ENCODE measurements at places on chromosomes 16 and 17.

- no peak for DNase-seq
Measured at GRCh38 chr16:72935896-72936295, 112.0 kb downstream of the ZFHX3 start.

DNA sequence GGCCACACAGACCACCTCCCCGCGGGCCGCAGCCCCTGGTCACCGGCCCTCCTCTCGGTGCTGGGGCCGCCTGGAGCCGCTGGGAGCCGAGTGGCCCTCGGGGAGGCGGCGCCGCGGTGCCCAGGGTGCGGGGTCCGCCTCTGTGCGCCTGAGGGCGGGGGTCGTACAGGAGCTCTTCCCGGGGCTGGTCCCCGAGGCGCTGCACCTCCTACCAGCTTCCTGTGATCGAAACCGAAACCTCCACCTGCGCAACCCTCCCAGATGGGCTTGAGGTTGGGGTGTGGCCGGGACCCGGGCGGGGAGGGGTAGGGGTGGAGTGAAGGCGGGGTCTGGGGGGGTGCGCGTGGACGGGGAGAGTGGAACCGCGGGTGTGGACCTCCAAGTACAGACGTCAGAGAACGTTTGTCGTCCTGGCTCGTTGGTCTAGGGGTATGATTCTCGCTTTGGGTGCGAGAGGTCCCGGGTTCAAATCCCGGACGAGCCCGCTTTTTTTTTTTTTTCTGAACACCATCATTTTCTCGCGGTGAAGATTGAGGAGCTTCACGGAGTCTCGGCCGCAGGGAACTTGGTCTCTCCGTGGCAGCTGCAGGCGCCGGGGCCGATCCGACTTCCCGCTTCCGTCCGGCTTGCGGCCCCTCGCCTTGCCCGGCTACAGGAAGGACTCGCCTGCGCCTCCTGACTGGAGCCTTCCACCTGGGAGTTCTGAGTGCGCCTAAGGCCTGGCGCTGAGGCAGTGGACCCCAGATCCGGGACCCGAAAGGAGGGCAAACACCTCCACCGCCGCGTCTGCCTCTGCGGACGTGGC is 23.9 kb downstream of the ZNF213 start:
- peak; percentile 91 for DNase-seq

GRCh38 chr16:49586466-49587450 is 213.2 kb downstream of the C16orf78 start:
- DNase-seq: no peak

GRCh38 chr17:65029605-65030336 is 26.8 kb downstream of the GNA13 start:
- DNase-seq: no peak

DNA sequence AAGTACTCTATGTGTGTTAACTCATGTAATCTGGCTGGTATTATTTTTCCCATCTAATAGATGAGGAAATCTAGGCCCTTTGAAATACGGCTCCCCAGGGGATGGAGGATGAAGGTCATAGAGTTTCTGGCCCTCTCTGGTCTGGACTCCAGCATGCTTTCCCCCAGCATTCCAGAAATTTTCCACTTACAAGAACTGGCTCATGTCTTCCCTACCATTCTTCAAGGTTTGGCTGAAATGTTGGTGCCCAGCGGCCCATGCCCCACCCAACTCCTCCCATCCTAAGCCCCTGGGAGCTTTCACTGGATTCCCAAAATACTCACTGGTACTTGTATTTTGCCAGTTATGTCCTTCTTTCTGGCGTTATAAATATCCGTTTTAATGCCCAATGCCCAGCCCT is 237.5 kb upstream of the NLRP1 start:
- no peak for DNase-seq

DNA sequence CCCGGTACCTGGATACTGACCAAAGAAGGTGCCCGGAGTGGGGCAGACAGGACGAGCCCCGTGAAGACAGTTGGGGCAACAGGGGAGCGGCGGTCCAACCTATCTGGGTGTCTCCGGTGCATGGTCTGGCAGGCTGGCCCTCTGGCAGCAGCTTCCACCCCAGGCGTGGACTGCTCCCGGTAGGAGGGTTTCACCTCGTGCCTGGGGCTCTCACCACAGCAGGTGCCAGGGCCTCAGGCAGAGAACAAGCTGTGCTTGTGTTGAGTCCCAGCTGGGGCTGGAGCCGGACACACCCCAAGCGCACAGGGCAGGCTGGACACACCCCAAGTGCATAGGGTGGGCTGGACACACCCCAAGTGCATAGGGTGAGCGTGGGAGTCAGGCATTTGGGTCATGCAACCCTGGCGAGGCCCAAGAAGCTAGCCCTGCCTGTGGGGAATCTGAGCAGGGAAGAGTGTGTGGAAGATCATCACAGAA is 1.5 kb upstream of the FBXL16 start:
- DNase-seq: no peak

DNA sequence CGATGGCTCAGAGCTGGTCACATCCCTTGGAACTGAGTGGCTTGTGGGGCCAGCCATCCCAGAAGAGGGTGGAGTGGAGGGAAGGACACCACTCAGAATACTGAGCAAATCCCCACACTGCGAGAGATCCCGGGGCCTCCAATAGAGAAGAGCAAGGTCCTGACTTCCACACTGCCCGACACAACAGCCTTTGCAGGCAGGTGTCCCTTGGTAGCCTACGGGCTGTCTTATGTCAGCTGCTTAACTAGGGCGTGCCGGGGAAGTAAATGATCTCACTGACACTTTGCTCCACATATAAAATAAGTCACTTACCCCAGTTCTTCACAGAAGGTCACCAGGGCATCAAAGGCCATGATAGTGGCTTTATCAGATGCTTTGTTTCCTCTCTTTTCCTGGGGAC is 16.1 kb downstream of the RECQL5 start:
- no peak for DNase-seq

DNA sequence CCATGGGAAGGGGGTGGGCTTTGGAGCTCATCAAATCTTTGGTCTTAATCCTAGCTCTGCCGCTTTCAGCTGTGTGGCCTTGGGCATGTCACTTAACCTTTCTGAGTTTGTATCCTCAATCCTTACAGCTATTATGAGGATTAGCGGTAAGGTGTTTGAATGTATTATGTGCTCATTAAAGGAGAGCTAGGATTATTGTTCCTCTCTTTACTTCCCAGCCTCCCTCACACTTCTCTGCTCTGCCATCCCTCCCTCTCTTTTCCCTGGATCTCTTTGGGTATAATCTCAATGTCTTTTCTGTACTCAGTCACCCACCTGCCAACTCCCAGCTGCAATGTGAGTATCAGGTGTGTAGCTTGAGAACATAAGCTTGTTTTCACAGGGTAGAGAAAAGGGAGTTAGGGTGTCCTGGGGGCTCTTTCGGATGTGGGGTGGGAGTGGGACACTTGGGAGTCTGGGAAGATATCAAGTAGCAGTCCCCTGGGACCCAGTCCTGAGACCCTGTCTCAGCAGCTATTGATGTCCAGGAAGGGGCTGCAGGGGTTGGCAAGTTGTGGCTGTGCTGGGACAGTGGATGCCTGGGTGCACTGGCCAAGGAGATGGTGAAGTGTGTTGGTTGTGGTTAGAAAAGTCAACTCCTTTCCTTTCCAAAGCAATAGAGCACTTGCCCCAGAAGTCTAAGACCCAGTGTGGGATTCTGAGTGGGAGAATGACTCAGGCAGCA is 1.8 kb downstream of the EFNB3 start:
- DNase-seq: no peak

- DNase-seq: no peak
Measured at GRCh38 chr16:75196836-75197235, 10.1 kb downstream of the CTRB2 start.

- no peak for DNase-seq
Measured at GRCh38 chr17:45339646-45340605, 23.1 kb upstream of the MAP3K14 start.

DNA sequence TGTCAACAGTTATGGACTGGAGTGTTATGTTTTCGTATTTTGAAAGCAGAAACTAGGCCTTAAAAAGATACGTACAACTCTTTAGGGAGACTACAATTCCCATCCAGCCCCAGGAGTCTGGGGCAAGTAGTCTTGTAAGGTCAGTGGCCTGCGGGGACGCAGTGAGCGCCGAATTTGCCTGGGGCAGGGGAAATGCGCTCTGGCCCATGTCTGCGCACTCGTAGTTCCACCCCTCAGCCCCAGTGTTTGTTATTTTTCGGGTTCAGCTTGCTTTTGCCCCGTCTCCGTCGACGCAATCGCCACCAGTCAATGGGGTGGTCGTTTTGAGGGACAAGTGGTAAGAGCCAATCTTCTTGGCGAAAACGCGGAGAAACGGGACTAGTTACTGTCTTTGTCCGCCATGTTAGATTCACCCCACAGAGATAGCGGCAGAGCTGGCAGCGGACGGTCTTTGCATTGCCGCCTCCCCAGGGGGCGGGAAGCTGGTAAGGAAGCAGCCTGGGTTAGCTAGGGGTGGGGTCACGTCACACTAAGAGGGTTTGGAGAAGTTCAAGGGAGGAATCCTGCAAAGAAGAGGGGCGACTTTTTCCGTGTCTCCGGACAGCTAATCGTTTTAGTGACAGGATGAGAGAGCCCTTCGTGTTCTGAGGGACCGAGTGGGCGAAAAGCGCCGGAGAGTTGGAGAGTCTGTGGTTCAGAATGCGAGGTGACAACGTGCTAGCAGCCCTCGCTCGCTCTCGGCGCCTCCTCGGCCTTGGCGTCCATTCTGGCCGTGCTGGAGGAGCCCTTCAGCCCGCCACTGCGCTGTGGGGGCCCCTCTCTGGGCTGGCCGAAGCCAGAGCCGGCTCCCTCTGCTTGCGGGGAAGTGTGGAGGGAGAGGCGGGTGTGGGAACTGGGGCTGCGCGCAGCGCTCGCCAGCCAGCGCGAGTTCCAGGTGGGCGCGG is 1.1 kb upstream of the BRCA1 start:
- DNase-seq: no peak

- DNase-seq: no peak
Measured at GRCh38 chr17:76994237-76994637, 126.0 kb downstream of the MGAT5B start.

- no peak for DNase-seq
Measured at GRCh38 chr17:39899215-39899614, 19.2 kb downstream of the GSDMB start.

DNA sequence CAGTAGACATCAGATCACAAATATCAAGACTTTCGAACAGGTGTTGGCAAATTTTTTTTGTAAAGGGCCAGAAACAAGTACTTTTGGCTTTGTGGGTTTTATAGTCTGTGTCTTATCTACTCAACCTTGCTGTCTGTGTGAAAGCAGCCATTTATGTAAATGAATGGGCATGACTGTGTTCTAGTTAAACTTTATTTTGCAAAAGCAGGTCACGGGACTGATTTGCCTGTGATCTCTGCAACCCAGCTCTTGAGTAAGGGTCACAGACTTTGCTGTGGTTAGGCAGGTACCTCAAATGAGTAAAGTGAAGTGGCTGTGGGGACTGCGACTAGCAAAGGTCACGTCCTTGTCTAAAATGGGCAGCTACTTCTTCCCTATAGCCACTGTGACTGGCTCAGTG is 136.5 kb downstream of the FTO start:
- no peak for DNase-seq

- DNase-seq: no peak
Measured at GRCh38 chr17:34850023-34850422, 111.2 kb downstream of the CCT6B start.

DNA sequence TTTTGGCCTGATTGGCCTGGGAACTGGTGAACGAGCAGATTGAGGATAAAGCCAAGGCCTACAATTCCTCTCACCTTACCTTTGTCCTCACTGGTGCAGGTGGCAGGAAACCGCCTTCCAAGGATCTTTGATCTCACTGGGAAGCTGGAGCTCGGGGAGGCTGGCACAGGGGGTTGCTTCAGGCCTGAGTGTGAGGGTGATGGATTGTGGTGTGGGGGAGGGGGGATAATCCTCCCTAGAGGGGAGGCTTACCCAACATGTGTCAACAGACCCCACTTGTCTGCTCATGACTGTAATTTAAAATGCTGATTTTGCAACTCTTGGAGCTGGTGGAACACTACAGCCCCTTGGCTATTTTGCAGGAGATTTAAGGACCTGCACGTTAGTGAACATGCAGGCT is 4.5 kb upstream of the RMI2 start:
- DNase-seq: no peak

- DNase-seq: no peak
Measured at GRCh38 chr17:81459224-81459623, 53.4 kb downstream of the ACTG1 start.

GRCh38 chr17:20127360-20128035 is 118.3 kb downstream of the SPECC1 start:
- DNase-seq: no peak

DNA sequence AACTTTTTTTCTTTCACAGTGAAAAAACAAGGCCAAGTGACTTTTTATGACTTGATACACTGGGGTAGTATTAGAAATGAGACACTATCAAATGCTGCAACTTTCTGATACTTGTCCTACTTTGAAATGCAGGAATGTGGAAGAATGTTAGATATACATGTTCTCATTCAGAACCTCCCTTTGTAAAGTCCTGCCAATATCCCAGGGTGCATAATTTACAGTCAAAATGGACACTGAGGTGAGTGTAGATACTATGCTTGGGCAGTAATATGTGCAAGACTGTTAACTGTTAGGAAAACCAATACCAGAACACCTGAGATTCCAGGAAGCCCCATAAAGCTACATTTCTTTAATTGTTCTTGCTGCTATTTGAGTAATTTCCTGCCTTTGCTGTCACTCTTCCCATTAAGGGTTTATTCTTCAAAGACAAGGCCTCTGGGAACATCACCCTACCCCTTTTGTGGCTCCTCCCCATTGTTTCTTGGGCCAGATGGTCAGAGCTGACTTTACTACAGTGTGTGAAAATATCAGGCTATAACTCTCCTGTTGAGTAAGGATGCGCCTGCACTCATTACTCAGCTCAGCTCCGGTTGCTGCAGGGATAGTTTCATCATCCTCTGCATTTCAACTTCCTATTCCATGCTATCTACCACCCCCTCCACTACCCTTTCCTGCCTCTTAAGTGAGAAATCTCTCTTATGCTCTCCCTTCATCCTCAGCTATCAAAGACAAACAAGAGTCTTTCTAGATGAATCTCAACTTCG is 48.7 kb downstream of the TMEM100 start:
- DNase-seq: no peak

- no peak for DNase-seq
Measured at GRCh38 chr16:59259950-59260319, 525.8 kb upstream of the GOT2 start.

DNA sequence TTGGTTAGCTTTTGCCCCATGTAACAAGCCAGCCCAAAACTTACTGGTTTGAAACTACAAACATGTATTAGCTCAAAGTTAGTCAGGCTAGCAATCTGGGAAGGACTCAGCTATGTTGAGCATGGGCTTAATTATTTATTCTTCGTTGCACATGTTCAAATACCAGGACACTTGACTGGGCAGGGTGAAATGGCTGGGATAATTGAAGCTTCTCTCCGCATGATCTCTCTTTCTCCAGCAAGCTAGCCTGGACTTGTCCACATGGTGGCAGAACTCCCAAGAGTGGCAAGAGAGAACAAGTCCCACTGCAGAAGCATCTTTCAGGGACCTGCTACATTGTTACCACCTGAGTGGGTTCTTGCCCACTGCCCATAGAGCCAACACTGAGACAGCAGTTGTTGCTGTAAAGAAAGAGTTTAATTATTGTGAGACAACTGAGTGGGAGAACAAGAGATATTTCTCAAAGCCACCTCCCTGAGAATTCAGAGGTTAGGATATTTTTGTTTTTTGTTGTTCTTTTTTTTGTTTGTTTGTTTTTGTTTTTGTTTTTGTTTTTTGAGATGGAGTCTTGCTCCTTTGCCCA is 16.8 kb upstream of the ATF7IP2 start:
- DNase-seq: no peak

- no peak for DNase-seq
Measured at GRCh38 chr16:5073279-5073629, 1.6 kb downstream of the ALG1 start.
